NCI-H510A treated with DMSO at 0.1 percent for 48 hours (cell line): ENCODE measurements at places on chromosomes 7 and 10.

DNA sequence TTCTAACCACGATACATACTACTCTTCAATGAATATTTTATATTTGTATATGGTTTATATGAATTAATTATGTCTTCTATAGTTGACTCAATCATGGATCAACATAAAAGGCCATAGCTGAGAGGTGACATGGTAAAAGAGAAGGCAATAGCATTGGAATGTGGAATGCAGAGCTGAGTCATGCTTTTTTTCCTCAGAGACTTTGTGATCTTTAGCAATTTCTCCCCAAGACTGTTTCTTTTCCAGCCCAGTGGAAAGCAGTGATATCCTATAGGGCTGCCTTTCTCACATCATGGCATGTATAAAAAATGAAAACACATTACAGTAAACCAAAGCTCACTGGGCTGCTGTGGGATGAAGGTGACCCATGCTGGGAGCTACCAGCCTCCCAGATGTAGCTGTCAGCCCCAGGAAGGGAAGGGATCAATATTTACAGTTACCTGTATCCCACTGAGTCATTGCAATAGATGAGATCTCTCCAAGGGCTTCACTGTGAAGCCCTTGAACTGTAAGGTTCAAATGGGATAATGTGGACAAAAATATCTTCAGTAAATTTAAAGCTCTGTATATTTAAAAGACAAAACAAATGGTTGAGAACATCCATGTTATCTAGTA lies 30.2 kb downstream of the SLC39A12 start:
- DNase-seq = no peak

DNA sequence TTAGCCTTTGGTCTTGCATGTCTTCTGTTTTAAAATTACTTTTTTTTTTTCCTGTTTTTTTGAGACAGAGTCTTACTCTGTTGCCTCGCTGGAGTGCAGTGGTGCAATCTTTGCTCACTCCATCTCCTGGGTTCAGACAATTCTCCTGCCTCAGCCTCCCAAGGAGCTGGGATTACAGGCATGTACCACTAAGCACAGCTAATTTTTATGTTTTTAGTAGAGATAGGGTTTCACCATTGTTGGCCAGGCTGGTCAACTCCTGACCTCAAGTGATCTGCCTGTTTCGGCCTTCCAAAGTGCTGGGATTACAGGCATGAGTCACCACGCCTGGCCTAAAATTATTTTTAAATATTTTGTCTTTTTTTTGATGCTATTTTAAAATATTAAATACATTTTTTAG lies 38.5 kb downstream of the MLLT10 start:
- DNase-seq = no peak

DNA sequence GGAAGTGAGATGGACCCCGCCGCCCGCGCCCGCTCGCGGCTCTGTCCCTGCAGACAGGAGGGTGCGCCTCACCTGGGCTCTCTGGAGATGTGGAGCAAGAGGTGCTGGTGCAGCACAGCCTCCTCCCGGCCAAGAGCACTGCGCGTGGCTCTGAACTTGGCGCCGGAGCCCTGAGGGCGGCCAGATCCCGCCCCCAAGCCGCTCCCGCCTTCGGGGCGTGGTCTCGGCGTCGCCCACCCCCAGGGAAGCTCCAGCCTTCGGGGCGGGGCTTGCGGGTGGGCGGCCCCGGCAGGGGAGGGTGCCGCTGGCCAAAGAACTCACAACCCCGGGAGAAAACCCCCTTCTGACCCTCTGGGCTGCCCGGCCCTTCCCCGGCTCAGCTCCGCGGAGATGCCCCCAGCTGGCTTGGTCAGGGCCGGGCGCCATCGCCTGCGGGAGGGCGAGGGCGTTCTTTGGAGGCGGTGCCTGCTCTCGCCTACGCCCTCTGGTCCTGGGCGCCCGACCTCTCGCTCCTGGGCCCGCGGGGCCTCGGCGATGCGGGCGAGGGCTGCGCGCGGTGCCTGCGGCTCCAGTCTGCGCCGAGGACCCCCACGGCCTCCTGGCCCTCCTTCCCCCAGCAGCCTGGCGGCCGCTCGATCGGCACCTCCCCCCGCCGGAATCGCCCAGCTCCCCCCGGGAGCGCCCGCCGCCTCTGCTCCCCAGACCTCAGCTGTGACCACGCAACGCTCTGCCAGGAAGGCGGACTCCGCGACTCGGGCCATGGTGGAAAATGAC lies at the start of gene ZNF488:
Gene ZNF488, minus strand, starts transcription at position 146 of the 774 bp plus-strand sequence. CDS start 15,464 bp downstream, outside the sequence.
- peak; percentile 80 for DNase-seq

DNA sequence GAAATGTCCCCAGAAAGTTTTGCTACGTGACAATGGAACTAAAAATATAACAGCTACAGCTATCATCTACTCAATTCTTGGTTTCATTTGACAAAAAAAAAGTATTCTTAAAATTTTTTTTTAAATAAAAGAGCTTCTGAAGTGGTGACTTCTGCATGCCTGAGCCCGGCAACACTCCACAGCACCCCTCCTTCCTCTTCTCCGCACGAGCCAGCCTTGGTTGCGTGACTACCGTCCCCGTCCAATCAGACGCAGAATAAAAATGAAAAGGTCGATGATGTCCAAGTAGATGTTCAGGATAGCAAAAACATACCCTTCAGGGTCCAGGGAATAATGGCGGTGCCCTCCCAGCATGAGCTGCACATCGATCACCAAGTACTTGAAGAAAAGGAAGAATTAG lies 34.5 kb upstream of the GATAD1 start:
- no peak for DNase-seq

GRCh38 chr10:59381687-59382086 lies 19.3 kb upstream of the FAM13C start:
- DNase-seq = no peak

DNA sequence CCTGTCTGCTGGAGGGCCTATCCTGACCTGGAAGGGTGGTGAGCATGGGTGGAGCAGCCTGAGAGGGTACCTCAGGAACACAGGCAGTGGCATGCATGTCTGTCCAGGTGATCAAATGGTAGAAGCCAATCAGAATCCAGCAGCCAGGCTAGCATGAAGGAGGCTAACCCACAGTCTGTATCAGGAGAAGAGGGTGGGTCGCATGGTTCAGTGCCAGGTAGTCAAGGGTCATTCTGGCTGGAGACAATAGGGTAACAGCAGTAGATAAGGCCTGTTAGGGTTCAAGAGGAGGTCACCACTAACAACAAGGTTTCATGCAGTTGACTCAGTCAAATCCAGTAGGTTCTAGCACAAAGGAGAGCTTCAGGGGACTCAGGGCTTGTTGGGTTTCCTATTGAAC lies 10.4 kb downstream of the ALDH18A1 start:
- DNase-seq = no peak

DNA sequence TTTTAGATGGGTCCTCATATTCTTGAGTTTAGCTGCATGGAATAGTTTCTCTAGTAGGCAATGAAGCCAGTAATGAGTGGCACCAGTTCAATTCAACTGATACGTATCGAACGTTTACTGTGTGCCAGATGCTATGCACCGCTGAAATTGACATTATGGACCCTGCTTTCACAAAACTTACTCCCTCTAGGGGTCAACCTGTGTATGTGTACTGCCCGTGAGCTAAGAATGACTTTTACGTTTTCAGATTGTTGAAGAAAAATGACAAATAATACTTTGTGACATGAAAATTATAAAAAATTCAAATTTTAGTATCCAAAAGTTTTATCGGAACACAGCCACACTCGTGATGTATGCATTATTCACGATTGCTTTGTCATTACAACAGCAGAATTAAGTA lies 95.5 kb downstream of the ZMYND11 start:
- DNase-seq = no peak

- DNase-seq = no peak
Observed at GRCh38 chr7:52498366-52498765, 537.1 kb upstream of the POM121L12 start.

GRCh38 chr10:52256832-52257691 lies 57.0 kb upstream of the DKK1 start:
- DNase-seq = peak; percentile 64

DNA sequence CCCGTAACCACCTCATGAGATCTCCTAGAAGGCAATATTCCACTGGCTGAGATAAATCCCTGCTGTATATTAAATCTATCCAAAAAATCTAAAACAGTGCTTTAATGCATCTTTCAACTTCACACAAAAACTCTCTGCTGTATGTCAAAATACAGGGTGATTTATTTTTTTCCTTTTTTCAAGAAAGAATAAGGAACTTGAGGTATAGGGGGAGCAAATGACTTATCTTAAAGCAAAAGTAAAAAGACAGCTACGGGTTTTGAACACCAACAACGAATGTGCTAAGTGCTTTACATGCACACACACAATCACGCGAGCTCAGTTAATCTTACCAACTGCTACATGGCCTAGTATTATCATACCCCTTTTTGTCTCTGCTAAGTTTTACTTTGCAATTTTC lies 168.9 kb upstream of the PHF14 start:
- no peak for DNase-seq

DNA sequence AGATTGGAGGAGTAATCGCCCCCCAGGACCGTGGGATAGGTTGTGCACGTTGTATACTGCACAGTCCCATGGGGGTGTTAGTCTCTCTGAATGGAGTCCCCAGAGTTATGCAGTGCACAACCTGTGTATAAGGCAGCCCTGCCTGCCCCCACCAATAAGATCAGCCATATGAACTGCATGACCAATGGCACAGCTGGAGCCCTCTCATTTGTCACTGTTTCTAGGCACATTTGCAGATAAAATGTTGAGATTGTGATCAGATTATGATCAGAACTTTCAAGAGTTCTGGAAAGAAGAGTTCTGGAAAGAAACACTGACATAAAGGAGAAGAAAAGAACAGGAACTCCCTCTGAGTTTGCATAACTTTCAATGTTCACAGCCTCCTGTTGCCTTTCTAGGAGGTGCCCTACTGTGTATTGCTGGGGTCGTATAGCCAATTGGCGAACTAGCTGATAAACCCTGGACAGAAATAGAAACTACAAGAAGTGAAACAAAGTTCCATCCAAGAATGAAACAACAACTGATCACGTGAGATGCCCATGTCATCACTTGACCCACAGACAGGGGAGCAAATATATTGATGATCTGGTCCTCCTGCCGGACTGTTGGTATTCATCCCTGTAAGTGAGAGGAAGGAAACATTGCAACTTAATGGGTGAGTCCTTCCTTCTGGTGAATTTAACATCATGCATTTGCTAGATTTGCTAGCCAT lies 49.6 kb upstream of the TOMM7 start:
- no peak for DNase-seq

DNA sequence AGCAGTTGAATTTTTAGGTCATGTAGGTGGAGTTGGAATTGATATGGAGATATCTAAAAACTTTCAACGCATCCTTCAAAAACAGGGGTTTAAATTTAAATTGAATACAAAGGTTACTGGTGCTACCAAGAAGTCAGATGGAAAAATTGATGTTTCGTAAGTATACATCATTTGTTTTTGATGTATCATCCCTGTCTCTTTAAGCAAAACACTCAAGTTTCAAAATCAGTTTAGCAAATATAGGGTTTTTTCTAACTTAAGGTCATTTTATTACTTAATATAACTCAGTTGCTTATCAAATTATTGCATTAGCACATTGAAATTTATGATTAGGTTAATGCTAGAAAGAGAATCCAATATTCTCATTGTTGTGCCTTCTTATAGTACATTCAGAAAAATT lies 24.6 kb downstream of the DLD start:
- no peak for DNase-seq
